Cardiac fibroblast (primary cell): ENCODE measurements at places on chromosomes 16 and 17.

GRCh38 chr17:69734656-69735055, 320.2 kb downstream of the MAP2K6 start:
- DNase-seq: no peak

- DNase-seq: peak; percentile 74
These were observed 24.9 kb downstream of the ACTG1 start for GRCh38 chr17:81487487-81488275.

DNA sequence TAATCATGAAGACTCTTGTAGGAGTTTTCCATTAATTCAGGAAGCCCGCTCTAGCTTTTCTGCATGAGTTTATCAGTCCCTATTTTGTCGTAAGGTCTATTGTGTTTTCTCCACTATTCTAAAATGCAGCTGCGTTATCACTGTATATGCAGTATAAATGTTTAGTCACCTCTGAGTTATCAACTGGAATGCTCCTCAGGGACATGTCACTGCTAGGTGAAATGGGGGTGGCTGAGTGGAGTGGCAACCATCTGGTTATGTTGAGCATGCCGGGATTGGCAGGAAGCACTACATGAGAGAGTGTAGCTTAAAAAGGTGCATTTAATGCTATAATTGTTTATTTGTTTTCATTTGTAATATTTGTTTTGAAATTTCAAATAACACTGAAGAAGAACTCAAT, 285.2 kb upstream of the ELAC2 start:
- DNase-seq: no peak

DNA sequence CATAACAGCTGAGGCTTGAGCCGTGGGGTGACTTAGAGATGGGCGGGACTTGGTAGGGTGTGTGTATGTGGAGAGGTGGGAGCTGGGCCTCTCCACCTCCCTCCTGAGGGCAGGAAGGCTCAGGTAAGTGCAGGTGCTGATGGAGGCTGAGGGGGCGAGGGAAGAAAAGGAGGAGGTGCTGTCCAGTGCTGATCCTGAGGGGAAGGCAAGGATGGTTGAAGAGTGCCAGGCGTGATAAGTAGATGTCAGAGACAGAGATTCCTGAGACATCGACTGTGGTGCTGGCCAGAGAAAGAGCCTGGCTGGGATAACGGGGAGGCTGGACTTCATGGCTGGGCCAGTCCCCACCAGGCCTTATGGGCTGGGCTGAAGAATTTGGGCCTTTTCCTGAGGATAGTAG, 159.1 kb downstream of the SDK2 start:
- no peak for DNase-seq

DNA sequence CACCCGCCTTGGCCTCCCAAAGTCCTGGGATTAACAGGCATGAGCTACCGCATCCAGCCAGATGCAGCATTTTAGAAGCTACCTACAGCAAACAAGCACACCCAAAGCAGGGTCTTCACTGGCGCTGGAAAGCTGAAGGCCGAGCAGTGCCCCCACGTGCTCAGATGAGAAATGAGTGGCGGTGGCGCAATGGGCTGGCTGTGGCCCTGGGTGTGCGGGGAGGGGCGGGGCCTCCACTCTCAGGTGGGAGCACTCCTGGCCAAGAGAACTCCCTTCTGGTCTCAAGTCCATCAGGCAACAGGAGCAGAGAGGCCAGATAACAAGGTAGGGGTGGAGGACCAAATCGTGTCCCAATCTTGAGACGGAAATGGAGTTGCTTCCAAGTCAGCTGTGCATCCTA, 12.1 kb downstream of the TMEM11 start:
- no peak for DNase-seq

DNA sequence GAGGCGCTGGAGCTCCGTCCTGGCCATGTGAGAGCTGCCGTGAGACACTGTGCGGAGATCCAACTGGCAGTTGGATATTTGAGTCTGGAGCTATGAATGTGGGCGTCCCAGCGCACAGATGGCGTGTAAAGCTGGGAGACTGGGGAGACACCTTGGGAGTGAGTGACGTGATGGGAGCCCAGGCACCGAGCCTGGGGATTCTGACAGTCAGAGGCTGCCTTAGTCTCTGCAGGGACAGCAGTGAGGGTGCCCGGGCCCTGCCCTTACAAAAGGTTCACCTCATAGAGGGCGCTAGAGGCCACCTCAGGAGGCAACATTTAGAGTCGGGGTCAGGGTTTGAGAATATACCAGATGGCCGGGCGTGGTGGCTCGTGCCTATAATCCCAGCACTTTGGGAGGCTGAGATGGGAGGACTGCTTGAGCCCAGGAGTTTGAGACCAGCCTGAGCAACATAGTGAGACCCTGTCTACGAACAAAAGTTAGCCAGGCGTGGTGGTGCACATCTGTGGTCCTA, 194.1 kb upstream of the GSE1 start:
- no peak for DNase-seq

GRCh38 chr16:86681031-86681756, 102.8 kb downstream of the FOXL1 start:
- DNase-seq: peak; percentile 80

DNA sequence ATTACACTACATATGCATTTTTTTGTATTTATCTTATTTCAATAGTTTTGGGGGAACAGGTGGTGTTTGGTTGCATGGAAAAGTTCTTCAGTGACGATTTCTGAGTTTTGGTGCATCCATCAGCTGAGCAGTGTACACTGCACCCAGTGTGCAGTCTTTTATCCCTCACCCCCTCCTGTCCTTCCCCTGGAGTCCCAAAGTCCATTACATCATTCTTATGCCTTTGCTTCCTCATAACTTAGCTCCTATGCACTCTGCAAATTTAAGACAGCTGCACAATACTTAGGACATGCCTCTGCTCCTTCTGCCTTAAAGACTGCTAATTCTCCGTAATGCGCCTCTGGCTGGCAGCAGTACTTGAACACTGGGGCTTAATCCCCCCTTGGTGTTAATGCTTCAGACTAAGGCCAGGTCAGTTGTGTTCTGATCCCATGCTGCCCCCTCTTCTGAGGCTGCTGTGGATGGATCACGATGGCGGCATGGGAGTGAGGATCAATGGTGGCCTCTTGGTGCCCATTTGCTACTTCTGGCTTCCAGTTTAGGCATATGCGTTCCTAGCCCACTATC, 146.2 kb downstream of the PARN start:
- no peak for DNase-seq

DNA sequence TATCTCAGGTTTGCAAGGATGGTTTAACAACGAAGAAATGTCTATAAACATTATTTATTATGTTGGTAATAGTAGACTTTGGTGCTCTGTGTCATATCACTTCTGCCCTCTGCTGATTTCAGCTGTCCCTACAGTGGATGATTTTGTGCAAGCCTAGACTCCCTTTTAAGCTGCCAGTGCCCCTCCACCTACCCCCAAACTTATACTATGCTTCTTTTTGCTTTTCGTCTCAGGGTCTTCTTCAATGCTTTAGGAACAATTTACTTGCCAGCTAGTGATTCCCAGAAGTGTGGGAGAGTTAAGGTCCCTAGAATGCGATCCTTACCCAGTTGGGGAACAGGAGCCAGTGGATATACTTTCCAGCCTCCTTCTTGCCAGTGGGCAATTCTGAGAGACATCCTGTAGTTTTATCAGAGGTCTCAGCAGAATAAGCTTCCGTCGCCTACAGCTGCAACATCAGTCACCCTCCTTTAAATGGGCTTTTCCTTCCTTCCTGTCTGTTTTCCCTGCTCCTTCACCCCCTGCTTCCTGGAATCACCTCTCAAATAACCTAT, 4.1 kb downstream of the ICAM2 start:
- DNase-seq: no peak
